ENCODE measurements at places on chromosomes 1 and 21. TPM values are rescaled to one million over a fixed set of nuclear protein-coding genes. Genes with fewer than 3 reads are reported as not detected.
A peak's percentile ranks its signal among the peaks of the same experiment; 100 is the strongest.

CAMK2N1 gene
- 10.0 TPM for total RNA-seq

DNM3 gene
- 1.7 TPM for total RNA-seq

PROK1 gene
- total RNA-seq = not detected

CORT gene
- total RNA-seq = 0.32 TPM

DNA sequence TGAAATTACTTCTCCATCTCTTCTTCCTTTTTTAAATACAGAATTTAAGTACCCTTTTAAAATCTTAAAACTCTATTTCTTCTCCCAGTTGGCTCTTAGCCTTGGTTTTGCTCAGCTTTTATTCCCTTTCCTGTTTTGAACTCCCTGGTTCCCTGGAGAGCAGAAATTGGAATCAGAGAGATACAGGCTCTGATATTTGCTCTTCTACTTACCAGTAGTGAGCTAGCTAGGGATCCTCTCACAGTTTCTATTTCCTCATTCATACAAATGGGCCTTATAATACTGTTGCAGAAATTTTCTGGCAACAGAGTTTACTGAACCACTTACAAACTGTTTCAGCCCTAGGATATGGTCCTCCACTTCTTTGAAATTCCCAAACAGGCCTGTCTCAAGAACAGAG lies 606.3 kb downstream of the NUF2 start:
- no peak for DNase-seq

DNA sequence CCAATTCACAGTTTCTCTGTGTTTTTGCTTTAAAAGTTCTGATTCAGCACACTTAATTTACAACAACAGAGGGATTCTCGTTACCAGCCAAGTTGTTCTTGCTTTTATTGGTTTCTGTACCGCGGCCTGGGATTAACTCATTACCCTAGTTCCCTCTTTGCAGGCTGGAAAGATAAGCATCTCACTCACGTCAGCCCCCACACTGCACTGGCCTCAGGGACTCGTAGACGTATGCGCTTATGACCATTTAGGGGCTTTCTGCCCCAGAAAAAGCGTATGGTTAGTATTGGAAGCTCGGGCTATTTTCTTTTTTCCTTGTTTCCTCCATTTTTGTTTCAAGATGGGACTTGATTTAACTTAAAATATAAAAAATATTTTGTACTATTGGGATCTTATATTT lies 76.0 kb downstream of the POFUT2 start:
- no peak for DNase-seq

DNA sequence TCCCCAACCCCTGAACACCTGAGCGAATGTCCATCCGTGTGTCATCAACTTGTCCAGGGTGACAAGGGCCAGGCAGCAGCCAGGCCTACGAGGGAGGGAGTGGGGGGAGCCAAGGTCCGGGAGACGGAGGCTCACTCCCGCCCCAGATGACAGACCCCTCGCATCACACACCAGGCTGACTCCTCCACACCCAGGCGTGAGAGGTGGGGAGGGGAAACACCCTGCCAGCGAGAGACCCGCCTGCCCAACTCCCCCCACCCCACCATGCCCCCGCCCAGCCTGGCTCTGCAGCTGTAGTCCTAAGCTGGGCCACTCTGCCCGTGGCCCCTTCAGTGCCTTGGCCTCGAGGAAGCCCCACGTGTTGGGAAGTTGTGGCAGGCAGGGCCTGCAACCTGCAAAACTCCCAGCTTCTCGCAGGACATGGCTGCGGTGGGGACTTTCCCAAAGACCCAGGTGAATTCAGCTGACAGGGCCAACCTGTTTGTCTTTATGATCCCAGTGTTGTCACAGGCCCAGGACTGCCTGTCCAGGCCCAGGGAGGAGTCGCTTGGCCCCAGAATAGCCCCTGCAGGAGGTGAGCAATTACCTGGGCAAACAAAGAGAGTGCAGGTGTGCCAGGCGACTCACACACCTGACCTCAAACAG lies 62.9 kb downstream of the RIPK4 start:
- no peak for DNase-seq

DNA sequence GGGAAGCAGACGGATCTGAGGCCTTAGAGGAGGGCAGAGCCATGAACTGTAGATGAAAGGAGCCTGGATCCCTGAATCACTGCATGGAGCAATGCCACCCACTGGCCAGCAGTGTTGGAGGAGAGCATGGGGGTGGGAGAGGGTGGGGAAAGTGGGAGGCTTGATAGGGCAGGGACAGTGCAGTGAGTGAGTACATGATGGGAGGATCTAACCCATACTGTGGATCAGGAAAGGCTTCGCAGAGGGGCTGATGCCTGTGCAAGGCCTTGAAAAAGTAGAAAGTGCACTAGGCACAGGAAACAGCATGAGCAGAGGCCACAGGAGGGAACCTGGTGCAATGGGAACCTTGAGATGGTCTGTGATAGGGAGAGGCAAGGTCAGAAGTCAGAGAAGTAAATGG lies 391.9 kb downstream of the PTPRU start:
- DNase-seq = no peak

DNA sequence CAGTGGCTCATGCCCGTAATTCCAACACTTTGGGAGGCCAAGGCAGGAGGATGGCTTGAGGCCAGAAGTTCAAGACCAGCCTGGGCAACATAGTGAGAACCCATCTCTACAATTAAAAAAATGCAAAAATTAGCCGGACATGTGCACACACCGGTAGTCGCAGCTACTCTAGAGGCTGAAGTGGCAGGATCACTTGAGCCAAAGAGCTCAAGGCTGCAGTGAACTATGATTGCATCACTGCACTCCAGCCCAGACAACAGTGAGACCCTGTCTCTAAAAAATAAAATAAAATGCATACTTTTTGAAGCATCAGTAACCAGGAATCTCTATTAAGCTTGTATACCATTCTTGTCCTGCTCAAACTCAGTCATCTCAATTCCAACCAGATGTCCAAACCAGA lies 27.2 kb upstream of the EEIG2 start:
- no peak for DNase-seq

DNA sequence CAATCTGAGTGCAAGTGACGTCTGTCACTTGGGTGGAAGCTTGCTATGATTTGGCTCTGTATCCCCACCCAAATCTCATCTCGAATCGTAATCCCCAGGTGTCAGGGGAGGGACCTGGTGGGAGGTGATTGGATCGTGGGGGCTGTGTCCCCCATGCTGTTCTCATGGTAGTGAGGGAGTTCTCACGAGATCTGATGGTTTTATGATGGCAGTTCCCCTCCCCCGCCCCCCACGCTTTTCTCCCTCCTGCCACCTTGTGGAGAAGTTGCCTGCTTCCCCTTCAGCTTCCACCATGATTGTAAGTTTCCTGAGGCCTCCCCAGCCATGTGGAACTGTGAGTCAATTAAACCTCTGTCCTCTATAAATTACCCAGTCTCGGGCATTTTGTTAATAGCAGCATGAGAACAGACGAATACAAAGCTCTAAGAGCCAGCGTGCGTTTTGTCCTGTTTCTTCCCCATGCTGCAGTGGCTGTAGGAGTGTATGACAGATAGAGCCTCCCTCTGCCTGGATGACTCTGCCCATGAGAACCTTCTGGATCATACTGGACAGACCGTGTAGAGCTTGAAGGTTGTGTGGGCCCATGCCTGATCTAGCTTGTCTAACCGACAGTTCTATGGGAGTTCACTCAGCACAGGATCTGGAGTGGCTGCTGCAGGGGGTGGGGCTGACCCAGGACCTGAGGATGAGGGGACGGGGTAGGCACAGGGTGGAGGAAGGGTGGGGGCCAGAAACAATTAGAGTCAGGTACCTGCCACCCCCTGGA lies 139.7 kb upstream of the ERRFI1 start:
- no peak for DNase-seq

DNA sequence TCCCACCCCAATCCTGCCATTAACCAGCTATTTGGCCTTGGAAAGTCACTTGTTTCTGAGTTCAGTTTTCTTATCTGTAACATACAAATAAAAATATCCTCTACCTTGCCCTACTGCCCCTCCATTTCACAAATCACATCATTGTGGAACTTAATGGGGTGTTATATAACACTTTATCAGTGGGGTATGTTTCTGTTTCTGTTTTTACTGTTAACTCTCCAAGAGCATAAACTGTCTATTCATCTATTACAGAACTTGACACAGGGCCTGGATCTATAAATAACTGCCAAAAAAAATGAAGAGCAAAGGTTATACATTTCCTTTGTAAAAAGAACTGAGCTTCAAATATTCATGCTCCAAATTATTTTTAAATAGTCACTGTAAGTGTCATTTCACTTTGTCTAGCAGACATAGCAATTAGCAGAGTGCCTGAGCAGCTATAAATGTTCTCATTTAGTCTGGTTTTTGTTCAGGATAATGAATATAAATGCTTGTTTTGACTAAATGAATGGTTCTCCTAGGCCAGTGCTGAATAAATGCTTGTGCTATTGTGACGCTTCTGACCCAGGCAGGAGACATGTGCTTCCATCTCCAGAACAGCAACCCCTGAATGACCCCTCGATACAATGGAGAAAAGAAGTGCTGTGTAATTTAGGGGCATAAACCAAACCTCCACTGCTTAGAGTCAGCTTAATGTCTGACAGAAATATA lies 7.4 kb downstream of the PIGM start:
- no peak for DNase-seq

DNA sequence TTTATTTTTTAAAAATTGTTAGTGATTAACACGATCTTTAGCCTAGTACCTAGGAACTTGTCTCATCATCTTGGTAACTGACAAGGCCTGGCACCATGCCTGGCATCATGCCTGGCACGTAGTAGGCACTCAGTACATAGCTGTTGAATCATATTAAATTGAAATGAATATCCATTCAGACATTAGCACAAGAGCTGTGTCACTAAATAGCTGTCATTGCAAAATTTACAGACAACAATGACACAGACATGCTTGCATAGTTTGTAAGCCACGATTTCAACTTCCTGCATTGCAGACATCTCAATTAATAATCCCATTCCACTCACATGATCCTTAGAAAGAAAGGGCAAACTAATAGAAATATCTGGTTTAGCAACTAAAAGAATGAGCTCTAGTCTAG lies 15.4 kb upstream of the PHACTR4 start:
- no peak for DNase-seq

GRCh38 chr1:171644805-171645483 lies 7.5 kb downstream of the MYOC start:
- DNase-seq = peak; percentile 77

GRCh38 chr1:224182057-224182865 lies 779 bp upstream of the DEGS1 start:
- DNase-seq = no peak

GRCh38 chr21:44723177-44724131 lies 12.1 kb upstream of the TSPEAR start:
- no peak for DNase-seq

DNA sequence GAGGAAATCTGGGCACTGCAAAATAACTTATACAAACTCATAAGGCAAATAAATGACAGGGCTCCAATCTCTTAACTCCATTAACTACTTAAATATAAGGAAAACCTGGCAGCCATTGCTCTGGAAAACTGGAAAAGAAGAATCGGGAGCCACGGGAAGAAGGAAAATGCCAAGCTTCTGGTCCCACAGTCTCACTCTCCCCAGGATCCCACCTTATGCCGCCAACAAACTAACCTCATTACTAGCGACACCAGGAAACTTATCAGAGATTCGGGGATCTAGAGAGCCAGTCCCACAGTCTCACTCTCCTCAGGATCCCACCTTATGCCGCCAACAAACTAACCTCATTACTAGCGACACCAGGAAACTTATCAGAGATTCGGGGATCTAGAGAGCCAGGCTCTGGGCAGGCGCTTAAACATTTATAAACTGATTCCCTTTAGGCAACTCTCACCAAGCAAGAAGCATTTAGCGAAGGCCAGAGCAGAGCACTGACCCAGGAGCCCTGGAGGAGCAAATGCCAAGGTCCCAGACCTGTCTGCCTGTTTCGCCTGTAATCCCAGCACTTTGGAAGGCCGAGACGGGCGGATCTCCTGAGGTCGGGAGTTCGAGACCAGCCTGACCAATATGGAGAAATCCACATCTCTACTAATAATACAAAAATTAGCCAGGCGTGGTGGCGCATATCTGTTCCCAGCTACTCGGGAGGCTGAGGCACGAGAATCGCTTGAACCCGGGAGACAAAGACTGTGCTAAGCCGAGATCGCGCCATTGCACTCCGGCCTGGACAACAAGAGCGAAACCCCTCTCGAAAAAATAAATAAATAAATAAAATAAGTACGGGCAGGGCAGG lies 720 bp downstream of the PSMB2 start:
- DNase-seq = no peak

- DNase-seq = no peak
Measured at GRCh38 chr1:246629030-246629429, 62.8 kb downstream of the CNST start.

DNA sequence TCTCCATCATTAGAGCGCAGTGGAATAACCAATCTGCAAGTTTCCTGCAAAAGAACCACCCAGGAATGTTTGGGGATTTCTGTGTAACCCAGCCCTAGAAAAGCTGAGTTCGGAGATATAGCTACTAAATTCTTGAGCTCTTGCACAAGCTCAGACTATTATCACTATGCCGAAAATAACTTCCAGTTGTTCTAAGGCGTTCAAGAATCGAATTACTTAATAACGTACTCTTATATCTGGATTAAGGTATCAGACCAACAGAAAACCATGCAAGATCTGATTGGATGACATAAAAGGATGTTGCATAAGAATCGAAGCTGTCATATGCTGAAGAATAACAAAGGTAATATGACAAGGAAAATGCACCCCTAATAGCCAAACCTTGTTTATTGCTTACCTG lies 7.5 kb upstream of the LAMC2 start:
- no peak for DNase-seq

DNA sequence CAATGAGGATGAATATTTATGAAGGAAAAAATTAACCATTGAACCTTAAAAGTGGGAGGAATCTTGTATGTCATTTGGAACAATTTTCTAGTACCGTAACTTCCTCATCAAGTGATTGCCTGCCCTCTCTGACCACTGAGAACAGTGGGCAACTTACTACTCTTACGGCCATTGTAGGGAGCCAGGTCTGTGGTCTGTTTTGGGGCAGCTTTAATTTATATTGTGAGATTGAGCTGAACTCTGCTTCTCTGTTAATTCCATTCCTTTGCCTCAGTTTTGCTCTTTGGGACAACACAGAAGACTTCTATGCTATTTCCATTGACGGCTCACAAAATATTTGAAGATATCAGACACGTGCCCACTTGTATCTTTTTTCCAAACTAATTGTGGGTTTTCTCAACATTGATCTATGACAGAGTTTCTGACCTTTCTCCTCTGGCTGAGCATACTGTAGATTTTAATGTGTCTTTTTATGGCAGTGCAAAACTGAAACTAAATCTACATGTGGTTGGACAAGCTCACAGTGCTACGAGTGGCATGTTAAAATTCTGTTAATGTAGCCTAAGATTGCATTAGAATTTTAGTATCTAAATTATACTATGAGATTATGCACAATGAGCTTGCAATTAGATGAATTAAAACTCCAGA lies 27.8 kb upstream of the ZNF281 start:
- DNase-seq = no peak

DNA sequence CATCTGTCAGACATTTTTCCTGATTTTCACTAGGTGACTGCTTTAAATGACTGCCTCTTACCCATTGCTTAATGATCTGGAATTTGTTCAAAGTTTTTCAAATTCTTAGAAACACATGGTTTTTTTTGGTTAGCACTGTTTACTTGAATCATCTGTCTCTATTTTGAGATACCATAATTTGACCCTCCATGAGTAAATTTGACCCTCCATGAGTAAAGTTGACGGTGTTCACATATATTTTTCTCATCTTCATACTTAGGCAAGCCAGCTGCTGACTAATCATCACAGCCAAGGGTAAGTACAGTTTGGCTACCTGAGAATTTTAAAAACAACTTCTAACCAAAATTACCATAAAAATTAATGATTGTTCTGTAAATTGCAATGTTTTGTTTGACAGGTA lies 586.5 kb downstream of the PTBP2 start:
- DNase-seq = no peak

All from Right ventricle myocardium superior (tissue), 1 donor.